ENCODE measurements at places on chromosomes 5 and 9. TPM values are rescaled to one million over a fixed set of nuclear protein-coding genes. Genes with fewer than 3 reads are reported as not detected.

GRCh38 chr9:1319436-1319835, 269.3 kb downstream of the DMRT2 start:
- no peak for DNase-seq

DNA sequence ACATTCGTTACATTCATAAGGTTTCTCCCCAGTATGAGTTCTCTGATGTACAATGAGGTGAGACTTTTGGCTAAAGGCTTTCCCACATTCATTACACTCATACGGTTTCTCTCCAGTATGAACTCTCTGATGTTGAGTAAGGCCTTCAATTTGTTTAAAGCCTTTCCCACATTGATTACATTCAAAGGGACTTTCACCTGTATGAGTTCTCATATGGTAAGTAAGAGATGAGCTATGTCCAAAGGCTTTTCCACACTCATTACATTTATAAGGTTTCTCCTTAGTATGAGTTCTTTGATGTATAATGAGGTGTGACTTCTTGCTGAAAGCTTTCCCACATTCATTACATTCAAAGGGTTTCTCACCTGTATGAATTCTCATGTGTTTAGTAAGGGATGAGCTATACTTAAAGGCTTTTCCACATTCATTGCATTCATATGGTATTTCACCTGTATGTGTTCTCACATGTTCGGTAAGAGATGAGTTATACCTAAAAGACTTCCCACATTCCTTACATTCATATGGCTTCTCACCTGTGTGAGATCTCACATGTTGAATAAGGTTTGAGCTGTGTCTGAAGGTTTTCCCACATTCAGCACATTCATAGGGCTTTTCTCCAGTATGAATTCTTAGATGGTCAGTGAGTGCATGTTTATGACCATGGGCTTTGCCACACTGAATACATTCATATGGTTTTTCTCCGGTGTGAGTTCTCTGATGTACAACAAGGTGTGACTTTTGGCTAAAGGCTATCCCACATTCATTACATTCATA, 13.5 kb downstream of the ZFP37 start:
- no peak for DNase-seq

GRCh38 chr5:108381350-108381953, 446 bp downstream of the FBXL17 start:
- peak; percentile 10 for DNase-seq

GRCh38 chr9:2338777-2339365, 282.7 kb upstream of the VLDLR start:
- DNase-seq, result no peak

- no peak for DNase-seq
These were observed 26.9 kb downstream of the CRB2 start for GRCh38 chr9:123382653-123383511.

GRCh38 chr5:140677947-140678346, 4.6 kb upstream of the DND1 start:
- no peak for DNase-seq

DNA sequence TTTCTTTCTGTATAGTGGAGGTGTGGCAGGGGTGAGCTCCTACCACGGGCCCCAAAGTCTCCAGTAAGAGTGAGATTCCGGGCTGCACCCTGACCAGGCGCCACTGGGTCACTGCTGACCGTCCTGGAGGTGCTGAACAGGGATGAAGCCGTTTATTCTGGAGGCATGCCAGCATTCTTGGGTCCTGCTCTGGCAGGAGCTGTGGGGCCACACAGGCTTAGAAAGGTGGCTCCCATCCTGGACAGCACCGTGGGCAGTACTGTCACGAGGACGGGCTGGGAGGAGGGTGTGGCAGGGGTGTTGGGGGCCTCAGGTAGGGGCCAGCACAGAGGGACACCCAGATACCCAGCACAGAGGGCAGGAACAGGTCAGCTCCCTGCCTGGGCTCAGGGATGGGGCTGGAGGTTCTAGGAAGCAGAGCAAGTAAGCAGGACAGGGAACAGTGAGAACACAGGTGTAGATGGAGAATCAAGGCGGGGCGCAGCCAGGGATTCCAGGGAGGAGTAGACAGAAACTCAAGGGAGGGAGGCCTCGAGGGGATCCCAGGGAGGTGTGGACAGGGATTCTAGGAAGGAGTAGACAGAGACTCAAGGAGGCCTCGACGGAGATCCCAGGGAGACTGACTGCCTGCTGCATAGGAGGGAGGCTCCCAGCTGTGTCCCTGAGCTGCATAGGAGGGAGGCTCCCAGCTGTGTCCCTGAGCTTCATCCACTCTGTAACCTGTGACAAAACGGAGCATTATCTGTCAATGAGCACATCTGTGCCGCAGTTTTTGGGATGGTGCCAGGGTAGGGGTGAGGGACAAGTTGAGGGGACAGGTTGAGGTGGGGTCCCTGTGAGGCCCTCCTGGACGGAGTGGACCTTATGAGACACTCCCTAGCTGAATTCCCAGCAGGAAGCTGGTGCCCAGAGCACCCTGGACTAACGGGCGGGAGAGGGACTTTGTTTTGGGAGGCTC, 1.1 kb upstream of the PLEKHG4B start:
- no peak for DNase-seq

DNA sequence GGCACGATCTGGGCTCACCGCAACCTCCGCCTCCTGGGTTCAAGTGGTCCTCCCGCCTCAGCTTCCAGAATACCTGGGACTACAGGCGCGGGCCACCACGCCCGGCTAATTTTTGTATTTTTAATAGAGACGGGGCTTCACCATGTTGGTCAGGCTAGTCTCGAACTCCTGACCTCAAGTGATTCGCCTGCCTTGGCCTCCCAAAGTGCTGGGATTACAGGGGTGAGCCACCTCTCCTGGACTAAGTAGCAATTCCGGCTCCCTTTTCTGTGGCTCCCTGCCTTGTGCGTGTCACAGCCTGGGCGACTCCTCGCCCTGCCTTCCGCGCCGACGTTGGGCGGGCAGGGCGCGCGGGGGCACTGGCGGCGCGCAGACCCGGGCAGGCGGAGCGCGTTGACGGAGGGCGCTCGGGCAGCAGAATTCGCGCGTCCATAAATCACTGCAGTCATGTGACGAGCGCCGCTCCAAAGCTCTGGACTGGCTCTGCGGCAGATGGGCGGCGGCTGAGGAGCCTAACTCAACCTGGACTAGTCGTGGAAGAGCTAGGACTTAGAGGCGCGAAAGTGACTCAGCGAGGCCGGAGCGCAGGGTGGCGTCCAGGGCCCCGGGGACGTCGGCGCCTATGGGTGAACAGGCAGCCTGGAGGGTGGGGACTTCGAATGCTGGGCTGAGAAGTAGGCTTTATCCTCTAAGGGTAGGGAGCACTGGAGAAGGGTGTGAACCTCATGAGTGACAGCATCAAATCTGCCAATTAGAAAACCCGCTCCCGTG, 1.4 kb upstream of the CIZ1 start:
- peak; percentile 95 for DNase-seq

GRCh38 chr9:126329476-126330275, 3.0 kb downstream of the MVB12B start:
- DNase-seq, result no peak

- DNase-seq, result no peak
These were observed 66.5 kb downstream of the MED10 start for GRCh38 chr5:6311568-6312501.

- no peak for DNase-seq
These were observed 140.3 kb downstream of the OLFM1 start for GRCh38 chr9:135227641-135228251.

DNA sequence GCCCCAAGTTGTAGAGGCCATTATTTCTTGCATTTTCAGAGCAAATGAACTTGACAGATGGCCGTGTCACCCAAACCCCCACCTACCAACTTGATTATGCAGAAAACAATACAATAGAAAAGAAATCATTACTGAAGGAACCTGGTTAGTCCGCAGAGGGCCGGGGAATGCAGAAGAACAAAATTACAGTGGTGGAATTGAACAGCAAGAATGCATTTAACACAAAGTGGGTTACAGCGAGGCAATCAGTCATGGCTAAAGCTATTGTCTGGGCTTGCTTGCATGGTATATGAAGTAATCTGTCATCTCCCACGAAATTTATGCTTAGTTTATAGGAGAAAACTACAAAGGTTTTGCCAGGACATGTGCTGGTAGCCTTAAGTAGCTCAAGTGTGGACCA, 238.3 kb upstream of the IRX1 start:
- no peak for DNase-seq

DNA sequence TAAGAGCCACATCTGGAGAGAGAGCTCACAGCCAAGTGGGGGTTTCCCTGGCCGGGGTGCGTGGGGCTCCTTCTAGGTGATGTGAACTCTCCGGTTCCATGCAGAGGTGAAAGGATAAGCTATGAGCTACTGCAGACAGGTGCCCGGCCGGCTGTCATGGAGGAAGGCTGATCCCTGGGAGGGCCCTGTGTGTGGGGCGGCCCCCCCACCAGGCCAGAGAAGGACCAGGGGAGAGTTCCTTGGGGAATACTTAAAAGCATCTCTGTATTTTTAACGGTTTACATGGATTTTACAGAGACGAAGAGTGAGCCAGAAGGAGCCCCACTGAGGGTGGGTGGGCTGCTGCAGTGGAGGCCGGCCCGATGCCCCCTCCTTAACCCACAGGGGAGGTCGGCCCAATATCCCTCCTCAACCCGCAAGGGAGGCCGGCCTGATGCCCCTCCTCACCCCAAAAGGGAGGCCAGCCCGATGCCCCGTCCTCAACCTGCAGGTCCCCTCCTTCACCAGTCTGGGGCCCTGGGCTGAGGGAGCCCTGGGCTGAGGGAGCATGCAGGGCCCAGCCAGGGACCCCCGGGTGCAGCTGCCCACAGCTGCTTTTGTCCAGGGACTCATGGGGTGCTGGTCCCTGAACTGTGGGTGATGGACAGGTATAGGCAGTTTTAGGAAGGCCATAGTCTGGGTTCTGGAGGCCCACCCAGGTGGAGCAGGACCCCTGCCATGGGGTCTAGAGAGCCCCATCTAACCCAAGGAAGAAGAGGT, 31.9 kb downstream of the MRPL36 start:
- no peak for DNase-seq

DNA sequence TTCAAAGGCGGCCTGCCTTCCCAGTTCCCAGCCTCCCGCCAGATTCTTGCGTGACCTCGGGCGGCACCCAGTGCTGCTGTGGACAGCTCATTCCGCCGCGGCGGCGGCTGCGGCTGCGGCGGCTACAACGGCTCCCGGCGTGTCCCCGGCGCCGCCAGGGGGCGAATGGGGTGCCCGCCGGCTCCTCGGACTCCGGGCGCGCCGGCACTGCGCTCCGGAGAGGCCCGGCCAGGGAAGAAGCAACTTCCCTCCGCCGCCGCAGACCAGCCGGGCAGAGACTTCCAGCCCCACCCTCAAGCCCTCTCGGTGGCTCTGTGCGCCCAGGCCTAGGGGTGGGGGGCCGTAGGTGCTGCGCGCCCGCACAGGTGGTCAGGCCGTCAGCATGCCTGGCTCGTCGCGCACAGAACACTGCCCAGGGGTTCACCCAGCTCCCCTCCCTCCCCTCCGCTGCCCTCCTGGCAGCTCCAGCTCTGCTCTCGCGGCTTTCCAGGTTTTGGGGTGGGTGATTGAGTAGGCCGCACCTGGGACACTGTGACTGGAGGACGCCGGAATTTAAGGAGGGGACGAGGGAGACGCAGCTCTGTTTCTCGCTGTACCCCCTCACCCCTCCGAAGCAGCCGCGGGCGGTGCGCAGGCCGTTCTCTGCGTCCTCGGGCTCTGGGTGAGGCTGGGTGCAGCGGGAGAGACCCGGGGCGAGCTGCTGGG, 20.2 kb downstream of the IGIP start:
- no peak for DNase-seq

- no peak for DNase-seq
These were observed 639.9 kb upstream of the ACO1 start for GRCh38 chr9:31744589-31744988.

- DNase-seq, result no peak
These were observed 43.0 kb downstream of the SFXN1 start for GRCh38 chr5:175521313-175521833.

DNA sequence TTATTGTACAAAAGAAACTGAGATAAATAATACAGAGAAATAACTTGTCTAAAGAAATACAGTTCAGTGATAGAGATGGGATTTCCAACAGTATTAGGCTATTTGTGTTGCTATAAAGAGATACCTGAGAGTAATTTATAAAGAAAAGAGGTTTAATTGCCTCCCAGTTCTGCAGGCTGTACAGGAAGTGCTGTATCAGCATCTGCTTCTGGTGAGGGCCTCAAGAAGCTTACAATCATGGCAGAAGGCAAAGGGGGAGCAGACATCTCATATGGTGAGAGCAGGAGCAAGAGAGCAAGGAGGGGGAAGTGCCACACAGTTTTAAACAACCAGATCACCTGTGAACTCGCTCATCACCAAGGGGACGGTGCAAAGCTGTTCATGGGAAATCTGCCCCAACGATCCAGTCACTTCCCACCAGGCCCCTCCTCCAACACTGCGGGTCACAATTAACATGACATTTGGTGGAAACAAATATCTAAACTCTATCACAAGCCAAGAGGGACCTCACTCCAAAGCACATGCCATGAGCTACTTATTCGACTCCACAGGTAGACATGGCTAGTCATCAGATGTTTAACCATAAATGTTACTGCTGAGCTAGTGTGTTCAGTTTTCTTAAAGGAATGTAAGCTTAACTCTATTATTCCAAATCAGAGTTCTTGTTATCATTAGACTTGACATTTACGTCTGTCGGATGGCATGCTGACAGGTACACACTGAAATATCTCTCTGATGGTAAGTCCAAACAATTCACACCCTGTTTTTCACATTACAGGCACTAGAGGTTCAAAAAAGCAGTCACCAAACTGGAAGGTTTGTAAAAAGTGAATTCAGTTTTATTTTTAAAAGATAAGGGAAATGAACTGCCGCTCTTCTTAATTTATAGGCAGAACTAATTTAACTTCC, 82.2 kb downstream of the AUH start:
- DNase-seq, result no peak

DNA sequence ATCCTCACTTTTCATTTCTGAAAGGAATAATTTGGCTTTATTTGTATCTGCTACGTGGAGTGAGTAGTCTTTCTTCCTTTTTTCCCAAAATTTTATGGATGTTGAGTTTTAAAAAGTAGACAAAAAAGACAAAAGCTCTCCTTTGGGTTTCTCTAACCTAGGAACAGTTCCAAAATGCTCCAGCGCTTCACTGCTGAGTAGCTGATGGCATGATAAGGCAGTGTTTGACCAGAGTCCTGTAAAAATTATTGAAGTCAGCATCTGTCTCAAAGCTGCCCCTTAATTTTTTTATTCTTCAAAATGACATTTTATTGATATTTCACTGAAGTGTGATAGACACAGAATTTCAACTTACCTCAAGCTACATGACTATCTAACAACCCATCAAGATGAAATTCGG, 219.0 kb downstream of the ADAMTSL1 start:
- no peak for DNase-seq

The ANXA2R gene
- 0.37 TPM for total RNA-seq

The WNT8A gene
- not detected for total RNA-seq

The C9orf50 gene
- not detected for total RNA-seq

The PTGR1 gene
- 53.9 TPM for total RNA-seq

The FGD3 gene
- total RNA-seq, result 3.3 TPM

The RALGDS gene
- 36.1 TPM for total RNA-seq
